ENCODE measurements at places on chromosomes 11 and 22. TPM values are rescaled to one million over a fixed set of nuclear protein-coding genes. Genes with fewer than 3 reads are reported as not detected.

The CRYAB gene
- total RNA-seq: 20.0 TPM

The MFNG gene
- total RNA-seq: not detected

The PHOX2A gene
- total RNA-seq: not detected

The TRPC6 gene
- total RNA-seq: 1.5 TPM

The CARD18 gene
- not detected for total RNA-seq

The OR2AG2 gene
- under 0.01 TPM for total RNA-seq

The PGA5 gene
- total RNA-seq: not detected

The MAPK8IP1 gene
- 11.6 TPM for total RNA-seq

The SEC14L2 gene
- total RNA-seq: 21.4 TPM

The C11orf87 gene
- not detected for total RNA-seq

The MGAT3 gene
- 0.17 TPM for total RNA-seq

The DNAJB7 gene
- total RNA-seq: not detected

The TIMM10 gene
- 53.1 TPM for total RNA-seq

The MUC5AC gene
- total RNA-seq: not detected
